ENCODE measurements at places on chromosomes 4 and X. TPM values are rescaled to one million over a fixed set of nuclear protein-coding genes. Genes with fewer than 3 reads are reported as not detected.

The RBM46 gene
- 0.52 TPM for total RNA-seq

The PNMA5 gene
- total RNA-seq = not detected

The MAOA gene
- 9.9 TPM for total RNA-seq

The TRPC3 gene
- not detected for total RNA-seq

The PRR32 gene
- total RNA-seq = not detected

The HERC5 gene
- 5.7 TPM for total RNA-seq

The DUSP9 gene
- not detected for total RNA-seq

The NAP1L3 gene
- total RNA-seq = 1.2 TPM

The KIF4A gene
- 6.6 TPM for total RNA-seq

The TMEM31 gene
- not detected for total RNA-seq

The ADH1C gene
- total RNA-seq = not detected

- no peak for DNase-seq
These were observed 109.6 kb downstream of the MAML3 start for GRCh38 chr4:140044337-140044902.

- DNase-seq = no peak
These were observed 169.4 kb downstream of the GLUD2 start for GRCh38 chrX:121216641-121217374.

- DNase-seq = peak; percentile 92
These were observed 159.9 kb downstream of the UNC5C start for GRCh38 chr4:95388911-95389310.

- peak; percentile 11 for DNase-seq
These were observed 53.6 kb downstream of the SLC7A11 start for GRCh38 chr4:138188406-138189084.

DNA sequence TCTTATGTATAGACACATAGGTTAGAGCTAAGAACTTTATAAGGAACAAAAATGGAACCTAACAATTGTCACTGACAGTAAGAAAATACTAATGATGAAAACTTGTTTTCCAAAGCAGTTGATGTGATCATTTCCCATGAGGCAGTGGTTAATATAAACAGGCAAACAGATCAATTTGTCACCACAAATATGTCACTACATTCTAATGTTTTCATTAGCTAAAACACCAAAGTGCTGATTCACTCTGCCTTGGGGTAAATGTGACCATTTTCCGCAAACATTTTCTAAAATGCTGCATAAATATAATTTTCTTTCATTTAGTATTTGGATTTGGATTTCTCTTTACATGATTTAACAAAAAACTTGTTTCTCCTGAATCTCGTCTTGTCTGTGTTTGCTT lies 408.9 kb upstream of the CTSO start:
- DNase-seq = peak; percentile 89

DNA sequence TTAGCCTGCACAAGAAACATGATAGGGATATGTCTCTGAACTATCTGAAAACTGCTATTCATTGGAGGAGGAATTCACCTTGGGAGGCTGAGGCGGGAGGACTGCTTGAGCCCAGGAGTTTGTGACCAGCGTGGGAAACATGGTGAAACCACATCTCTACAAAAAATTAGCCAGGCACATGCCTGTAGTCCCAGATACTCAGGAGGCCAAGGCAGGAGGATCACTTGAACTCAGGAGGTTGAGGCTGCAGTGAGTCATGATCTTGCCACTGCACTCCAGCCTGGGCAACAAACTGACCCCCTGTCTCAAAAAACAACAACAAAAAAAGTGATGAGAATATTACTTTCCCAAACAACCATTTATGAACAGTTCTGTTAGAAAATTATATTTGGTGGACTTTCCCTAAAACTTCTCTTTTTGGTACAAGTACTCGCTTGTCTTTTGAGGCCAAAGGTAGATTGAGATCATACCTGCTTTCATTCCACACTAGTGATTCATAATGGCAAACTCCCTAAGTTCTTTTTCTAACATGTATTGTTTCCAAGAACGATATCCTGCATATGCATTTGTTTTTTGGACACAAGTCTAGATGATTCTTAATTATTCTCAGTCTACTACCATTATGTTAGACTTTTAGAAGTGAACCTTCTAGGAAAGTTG lies 33.4 kb downstream of the METTL14 start:
- DNase-seq = peak; percentile 5

GRCh38 chrX:152810403-152810802 lies 20.2 kb downstream of the CETN2 start:
- no peak for DNase-seq

- peak; percentile 0 for DNase-seq
These were observed 492 bp upstream of the HDAC8 start for GRCh38 chrX:72573158-72573511.

DNA sequence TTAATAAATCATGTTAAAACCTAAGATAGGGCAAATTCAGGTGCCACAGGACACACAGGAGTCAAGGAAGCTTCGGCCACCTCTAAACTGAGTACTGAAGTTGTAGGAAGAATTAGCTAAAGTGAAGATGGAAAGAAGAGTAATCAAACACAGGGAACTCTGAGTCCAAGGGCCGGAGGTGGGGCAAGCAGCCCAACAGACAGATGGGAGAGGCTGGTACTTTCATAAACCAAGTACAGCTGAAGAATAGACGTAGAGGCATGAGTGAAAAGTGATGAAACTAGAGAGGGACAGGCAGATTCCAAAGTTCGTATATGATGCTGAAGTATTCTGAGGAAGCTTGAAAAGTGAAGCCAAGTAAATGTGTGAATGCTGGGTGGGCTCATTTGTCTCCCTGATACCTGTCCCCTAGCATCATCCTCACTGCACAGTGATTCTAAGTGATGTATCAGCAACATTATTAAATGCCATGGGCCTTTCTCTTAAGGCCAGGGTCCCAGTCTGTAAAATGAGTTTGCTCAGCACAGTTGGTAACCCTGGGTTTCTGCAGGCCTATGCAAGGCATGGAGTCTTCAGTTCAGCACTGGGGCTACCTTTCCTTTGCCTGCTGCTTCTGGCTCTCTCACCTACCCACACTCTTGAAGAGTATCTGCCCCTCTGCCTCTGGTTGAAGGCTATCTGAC lies 203.3 kb downstream of the NR3C2 start:
- DNase-seq = no peak

- DNase-seq = peak; percentile 83
These were observed 482.9 kb downstream of the NAF1 start for GRCh38 chr4:162683659-162684370.

GRCh38 chr4:189504220-189504619 lies 436.5 kb upstream of the FRG1 start:
- no peak for DNase-seq

DNA sequence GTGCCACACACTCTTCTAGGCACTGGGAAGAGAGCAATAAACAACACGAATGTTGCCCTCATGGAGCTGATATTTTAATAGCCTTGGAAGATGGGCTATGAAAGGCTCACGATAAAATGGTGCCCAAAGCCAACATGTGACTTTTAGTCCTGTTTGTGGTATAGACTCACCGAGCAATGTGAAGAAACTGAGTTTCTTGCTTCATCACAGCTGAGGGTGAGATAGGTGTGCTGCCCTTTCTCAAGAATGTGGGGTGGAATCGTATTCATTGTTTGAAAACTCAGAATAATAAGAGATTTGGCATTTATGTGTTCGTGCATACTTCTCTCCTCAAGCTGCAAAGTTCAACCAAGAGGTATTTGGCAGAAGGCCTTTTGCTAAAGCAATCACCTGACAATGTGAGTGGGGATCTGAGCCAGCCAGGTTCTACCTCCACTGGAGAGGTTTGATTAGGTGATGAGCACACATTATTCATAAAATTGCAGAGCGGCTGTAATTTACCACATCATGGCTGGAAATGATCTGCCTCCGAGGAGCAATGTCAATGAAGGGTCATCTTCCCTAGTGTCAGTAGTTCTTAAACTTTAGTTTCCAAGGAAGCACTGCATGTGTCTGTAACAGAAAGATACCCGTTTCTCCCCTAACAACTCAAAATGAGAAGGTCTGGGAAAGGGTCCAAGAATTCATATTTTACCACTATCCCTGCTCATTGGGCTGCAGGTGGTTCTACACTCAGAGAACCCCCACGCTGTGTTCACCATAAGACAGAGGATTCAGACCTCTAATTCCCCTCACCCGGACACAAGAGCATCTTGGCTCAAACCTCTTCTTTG lies 41.9 kb upstream of the CBR4 start:
- peak; percentile 48 for DNase-seq

DNA sequence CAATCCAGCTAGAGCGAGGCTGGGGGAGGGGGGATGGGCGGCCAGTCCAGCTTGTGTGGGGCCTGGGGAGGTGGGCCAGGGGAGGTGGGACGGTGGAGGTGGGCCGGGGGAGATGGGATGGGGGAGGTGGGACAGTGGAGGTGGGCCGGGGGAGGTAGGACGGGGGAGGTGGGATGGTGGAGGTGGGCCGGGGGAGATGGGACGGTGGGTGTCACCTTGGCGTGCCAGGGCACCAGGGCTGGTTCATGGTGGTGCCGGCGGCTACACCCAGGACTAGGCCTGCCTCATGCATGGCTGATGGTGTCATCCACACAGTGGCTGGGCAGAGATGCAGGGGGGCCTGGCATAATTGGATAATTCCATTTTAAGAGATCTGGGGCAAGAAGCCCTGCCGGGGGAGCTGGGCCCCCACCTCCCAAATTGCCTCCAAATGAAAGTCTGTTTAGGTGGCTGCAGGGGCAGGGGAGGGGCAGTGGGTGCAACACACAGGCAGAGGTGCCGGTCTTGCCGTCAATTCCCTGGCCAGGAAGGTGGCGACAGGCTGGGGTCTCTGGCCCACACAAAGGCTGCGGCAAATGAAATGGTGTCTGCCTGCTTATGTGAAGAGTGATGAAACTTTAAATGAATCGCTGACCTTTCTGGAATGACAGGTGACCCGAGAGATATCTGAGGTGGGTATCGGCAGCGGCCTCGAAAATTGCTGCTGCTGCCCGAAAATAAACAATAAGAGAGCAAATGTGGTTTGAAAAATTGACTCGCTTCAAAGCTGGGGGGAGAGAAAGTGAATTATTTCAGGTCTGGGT lies 82.1 kb downstream of the FAM53A start:
- DNase-seq = no peak

- peak; percentile 2 for DNase-seq
These were observed 15.1 kb downstream of the S100G start for GRCh38 chrX:16665089-16665488.

DNA sequence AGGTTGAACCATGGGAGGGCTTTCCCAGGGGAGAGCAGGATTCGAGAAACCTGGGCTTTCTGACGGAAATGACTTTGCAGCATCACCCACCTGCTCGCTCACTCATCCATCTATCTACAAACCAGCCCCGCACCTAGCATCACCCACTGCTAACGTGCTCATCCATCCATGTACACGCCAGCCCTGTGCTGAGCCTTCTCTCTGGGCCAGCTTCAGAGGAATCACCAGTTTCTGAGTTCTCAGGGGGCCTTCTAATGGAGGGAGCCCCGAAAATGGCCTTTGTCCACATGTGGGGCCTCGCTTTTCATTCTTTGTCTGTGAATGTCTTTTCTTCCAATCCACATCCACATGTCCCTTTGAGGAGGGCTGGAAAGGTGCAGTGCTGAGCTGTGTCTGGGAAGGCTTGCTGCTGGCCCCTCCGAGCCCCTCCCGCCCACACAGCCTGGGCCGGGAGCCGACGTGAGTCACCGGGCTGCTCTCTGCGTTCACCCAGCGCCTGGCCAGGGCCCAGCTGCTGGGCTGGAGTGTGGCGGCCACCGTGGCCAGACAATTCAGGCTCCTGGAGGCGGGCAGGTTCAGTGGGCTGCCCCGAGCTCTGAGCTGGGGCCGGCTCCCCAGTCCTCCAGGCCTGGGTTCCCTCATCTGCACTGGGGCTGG lies 14.7 kb downstream of the SORCS2 start:
- peak; percentile 74 for DNase-seq

GRCh38 chrX:103170216-103170615 lies 44.7 kb upstream of the BEX4 start:
- peak; percentile 29 for DNase-seq

DNA sequence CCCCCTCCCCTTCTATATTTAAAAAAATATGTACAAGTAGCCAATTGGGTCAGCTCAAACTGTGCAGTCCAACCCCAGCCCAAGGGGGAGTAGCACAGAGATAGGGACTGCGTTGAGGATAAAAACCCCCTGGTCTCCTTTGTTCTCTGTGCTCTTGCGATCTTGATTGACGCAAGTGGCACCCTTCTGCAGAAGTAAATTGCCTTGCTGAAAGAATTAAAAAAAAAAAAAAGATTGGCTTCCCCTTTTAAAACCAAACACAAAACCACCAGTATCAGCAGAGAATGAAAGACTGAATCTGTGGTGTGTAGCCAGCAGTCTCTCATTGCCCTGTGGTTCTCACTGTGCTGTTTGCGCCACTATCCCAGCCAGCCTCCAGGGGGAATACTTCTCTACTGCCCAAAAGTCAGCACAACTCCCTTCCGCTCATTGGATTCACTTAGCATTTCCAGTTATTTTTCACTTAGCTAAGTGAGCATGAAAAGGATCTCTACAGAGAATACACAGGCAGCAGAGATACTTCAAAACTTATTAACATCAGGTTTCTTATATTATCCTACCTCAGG lies 29.7 kb downstream of the MANBA start:
- DNase-seq = no peak

GRCh38 chrX:57451426-57452020 lies 140.3 kb upstream of the ZXDB start:
- DNase-seq = no peak

DNA sequence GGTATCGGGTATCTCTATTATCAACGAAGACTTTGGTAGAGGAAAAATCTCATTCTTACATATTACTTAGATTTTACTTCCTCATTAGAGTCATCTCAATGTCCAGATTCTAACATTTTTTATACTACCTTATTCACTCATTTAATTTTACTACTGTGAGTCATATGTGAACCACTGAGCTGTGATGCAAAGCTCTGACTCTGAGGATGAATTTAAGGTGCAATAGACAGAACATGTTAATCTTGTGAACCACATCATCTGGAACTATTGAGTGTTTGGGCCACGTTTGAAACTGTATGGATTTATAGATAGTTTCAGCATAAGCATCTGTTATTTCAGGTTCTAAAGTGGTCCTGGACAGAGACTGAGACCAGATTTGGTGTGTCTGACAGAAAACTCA lies 78.4 kb downstream of the PWWP3B start:
- DNase-seq = peak; percentile 77
